Natural killer cell treated with Interleukin-12 subunit alpha and Interleukin-12 subunit beta and Interleukin-15 and Interleukin-18, amount 100 ng/mL, for 72 hours (primary cell): ENCODE measurements at places on chromosomes 2 and 18.
A peak's percentile ranks its signal among the peaks of the same experiment; 100 is the strongest.

GRCh38 chr2:23698116-23698693 is 228.7 kb downstream of the ATAD2B start:
- DNase-seq = peak; percentile 41

DNA sequence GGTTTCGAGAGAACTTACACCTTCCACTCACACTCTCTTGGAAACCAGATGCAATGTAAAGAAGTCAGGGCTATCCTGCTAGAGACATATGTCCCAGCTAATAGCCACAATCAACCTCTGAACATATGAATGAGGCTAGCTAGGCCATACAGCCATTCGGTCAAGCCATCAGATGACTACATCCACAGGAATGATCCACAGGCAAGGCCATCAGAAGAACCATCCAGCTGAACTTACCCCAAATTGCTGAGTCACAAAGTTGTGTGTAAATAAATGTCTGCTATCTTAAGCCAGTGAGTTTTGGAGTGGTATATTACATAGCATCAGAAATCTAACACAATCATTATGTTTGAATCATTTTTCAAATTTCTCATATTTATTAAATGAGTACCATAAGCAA is 5.2 kb upstream of the SPAST start:
- no peak for DNase-seq

DNA sequence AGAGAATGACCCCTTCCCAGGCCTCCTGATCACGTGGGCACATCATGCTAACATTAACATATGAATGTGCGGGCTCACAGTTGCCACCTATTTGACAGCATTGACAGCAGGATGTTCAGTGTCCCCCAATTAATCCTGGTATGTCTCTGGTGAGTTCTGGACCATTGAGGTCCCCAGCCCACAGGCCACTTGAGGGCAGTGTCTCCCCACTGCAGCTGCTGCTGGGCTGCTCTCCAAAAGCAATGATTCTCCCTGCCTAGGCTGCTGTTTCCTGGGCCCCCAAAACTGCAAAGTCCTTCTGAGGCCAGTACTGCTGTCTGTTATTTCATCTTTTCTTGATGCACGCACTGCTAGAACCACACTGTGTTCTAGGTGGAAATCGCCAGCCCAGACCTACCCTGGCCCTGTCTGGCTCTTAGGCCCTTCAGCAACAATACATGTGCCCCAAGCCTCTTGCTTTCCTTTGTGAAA is 52.7 kb upstream of the MAPK4 start:
- DNase-seq = no peak

- no peak for DNase-seq
Measured at GRCh38 chr2:237931205-237931721, 35.6 kb upstream of the UBE2F start.

- DNase-seq = no peak
Measured at GRCh38 chr2:113910967-113911678, 21.2 kb downstream of the ACTR3 start.

DNA sequence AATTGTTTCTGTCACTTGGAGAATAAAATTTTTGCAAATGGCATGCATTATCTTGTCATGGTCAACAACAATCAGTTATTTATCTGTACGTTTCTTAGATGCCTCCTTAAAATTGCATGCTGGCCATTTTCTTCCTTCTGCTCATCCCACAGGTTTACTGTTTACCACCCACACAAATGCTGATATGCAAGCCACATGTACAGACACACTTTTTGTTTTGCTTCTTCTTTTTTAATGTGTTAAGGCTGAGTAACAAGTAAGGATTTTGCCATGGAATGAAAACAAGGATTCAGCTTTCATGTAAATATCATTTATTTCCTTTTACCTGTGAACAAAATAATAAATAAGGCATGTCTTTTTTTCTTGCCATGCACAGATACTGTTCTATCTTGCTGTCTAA is 1077.1 kb upstream of the ZEB2 start:
- DNase-seq = no peak

GRCh38 chr2:147567136-147567535 is 277.7 kb upstream of the ACVR2A start:
- no peak for DNase-seq

DNA sequence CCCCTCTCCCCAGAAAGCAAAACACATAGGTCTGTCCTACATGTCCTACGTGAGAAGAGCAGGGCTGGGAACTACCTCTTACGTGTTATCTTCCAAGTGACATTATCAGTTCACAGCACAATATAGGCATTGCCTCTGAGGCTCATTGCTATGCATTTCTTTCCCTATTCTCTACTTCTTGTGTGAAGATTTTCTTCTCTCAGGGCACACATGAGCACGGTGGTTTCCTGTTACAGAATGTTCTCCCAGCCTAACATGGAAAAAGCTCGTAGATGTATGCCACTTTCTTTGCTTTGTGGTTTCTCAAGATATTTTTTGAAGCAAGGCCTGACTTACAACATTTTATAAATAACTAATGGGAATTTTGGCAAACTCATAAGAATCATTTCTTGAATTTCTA is 19.4 kb upstream of the DSC3 start:
- DNase-seq = no peak

DNA sequence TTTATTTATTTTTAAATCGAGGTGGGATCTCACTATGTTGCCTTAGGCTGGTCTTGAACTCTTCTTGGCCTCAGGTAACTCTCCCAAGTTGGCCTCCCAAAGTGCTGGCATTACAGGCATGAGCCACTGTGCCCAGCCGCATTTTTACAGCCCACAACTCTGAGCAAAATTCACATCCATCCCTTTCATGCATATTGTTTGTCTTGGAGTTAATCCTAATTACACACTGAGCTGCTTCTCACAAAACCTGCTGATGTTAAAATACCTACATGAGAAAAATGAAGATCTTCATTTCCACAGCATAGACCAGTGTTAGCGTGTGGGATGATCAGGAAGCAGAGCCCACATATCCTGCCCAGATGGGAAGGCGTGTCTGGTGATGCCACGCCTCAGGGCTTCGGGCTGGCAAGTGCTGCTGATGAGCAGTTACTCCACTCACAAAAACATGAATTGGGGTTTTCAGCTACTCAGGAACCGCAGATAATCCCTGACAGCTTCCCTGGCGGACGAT is 14.6 kb downstream of the ITGB1BP1 start:
- no peak for DNase-seq

DNA sequence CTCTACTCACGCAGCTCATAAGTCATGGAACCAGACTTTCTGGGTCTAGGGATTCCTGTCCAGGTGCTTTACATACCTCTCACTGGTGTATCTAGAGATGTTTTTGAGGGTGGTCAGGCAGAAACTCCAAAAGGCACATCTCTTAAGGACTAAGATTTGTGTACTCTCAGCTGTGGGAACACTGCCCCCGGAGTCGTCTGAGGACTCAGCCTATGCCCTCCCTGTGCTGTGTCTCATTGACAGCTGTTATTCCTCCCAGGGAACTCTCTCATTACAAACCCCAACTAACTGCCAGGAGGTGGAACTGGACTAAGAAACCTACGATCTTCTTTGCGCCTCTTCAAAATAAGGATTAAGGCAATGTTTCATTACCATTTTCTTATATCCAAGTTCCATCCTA is 293.9 kb upstream of the DLGAP1 start:
- DNase-seq = no peak

DNA sequence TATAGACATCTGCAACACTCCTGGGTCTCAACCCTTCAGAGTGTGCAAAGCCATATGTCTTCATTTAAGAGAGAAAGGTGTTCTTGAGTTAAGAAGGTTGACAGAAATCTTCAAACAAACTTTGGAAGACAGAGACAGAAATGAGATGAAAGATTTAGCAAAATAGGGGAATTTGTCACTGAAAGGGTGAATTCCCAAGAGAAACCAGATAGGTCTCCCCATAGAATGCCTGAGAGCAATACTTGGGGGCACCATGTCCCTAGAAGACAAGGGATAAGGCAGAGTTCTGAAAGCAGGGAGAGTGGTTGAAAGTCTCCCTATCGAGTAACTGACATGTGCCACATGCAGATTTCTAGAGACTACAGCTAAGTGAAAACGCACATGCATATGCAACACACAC is 50.0 kb downstream of the AP1S3 start:
- no peak for DNase-seq

DNA sequence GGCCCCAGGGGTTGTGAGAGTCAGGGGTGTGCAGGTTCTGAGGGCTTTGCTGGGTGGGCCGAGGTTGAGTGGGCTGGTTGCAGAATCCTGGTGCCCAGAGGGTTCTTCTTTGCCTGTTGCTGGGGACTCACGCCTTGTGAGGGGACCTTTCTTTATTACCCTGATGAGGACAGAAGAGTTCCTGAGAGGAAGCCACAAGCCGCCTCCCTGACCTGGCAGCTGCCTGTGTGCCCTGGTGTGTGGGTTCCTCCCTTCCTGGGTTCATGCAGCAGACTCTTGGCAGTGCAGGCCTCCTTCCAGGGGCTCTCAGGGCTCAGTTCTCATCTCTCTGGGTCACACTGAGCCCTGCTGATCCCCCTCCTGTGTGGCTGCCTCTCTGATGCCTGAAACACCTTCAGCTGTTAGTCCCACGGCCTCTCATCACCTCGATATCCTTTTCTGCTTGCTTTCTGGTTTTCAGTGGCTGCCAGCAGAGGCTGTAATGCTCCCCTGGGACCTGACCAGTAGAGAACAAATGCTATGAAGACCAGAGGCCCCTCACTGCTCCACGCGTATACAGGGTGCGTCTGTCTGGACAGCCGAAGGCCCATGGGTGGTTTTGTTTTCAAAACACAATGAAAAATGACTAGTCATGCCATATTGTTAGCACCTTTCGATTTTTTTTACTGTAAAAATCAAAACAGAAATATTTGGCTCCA is 191.3 kb downstream of the AGAP1 start:
- peak; percentile 58 for DNase-seq

DNA sequence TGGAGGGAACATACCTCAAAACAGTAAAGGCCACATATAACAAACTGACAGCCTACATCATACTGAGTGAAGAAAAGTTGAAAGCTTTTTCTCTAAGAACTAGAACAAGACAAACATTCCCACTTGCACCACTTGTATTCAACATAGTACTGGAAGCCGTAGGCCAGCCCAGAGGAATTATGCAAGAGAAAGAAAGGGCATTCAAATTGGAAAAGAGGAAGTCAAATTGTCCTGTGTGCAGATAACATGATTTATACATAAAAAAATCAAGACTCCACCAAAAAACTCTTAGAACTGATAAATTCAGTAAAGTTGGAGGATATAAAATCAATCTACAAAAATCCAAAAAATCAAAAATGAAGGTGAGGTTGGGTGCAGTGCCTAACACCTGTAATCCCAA is 8.0 kb upstream of the KDM3A start:
- DNase-seq = no peak
